MV-4-11 (cell line): ENCODE measurements at places on chromosomes 2 and 18.

- no peak for DNase-seq
Measured at GRCh38 chr18:35410561-35410960, 33.4 kb upstream of the ZNF396 start.

- no peak for DNase-seq
Measured at GRCh38 chr2:192265751-192266150, 71.0 kb upstream of the TMEFF2 start.

DNA sequence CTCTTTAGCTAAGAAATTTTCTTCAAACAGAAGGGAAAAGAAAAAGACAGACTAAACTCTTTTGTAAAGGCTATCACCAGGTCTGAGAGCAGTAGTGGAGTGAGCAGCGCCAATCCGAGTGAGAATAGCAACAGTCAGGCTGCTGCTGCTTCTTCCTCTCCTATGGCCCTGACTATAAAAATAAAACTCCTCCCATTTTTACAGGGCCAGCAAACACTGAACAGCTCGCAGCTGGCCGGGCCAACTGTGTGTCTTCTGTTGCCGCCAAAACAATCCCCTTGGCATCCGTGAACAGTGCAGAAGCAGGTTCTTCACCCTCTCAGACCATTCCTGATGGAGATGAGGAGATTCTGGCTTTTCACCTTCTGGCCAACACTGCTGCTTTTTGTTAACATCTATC lies 124.5 kb downstream of the CNTNAP5 start:
- DNase-seq: no peak

GRCh38 chr2:108614659-108615058 lies 80.4 kb downstream of the LIMS1 start:
- no peak for DNase-seq

DNA sequence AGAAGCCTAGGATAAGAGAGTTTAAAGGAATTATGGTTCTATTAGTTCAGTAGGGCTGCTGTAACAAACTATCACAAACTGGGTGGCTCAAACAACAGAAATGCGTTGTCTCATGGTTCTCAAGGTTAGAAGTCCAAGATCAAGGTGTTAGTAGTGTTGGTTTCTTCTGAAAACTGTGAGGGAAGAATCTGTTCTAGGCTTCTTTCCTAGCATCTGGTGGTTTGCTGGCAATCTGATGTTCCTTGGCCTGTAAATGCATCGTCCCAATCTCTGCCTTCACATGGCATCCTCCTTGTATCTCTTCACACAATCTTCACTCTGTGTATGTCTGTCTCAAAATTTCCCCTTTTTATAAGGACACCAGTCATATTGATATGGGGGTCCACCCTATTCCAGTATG lies 76.3 kb downstream of the MDH1 start:
- no peak for DNase-seq

- DNase-seq: no peak
Measured at GRCh38 chr2:36369716-36370115, 14.1 kb downstream of the CRIM1 start.

DNA sequence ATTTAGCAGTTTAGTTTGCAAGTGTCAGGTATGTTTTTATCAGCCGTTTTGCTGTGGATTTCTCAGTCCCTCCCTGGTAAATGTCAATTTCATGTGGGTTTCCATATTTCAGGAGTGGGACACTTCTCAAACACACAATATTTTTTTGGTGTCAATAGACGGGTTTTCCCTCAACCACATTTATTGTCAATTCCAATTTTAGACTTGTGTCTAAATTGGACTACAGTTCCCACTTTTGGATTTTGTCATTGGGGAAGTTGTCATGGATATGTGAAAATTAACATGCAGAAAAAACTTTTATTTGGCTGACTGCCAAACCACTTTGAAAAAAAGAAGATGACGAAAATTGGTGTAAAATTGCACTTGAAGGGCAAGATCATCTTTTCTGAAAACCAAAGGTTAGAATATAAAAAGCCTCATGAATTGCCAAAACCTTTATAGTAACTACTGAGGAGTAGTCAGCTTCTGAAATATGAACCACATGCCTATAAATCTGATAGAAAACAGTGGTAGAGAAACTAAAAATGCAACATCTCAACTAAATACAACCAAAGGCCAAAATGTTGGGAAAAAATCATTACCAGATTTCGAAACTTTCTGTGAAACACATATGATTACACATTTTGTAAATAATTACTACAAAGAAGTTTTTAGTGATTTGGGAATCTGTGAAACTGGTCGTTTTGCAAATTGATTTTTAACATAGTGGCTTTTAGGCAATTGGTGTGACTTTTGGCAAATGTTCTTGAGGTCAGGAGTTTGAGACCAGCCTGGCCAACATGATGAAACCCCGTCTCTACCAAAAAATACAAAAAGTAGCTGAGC lies 106.4 kb downstream of the BCL2L11 start:
- DNase-seq: peak; percentile 75

DNA sequence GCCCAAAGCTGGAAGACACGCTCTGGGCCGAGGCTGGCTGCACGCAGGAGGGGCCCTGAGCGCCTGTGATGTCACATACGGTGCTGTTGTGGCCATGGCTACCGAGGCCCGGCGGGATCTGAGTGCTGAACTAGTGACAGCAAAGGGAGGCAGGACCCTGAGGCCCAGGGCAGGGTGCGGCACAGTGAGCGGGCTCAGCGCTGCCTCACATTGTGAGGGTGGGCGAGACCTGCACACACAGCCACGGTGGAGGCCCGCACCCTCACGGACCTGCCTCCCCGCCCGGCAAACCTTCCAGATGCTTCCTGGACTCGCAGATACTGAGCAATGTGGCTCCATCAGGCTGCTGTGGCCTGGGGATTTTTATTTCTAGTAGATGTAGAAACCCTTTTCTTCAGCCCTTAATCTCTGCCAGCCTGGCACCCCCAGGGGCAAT lies 133.8 kb upstream of the CTDP1 start:
- DNase-seq: no peak

GRCh38 chr2:115214050-115214449 lies 771.6 kb downstream of the DPP10 start:
- DNase-seq: no peak

DNA sequence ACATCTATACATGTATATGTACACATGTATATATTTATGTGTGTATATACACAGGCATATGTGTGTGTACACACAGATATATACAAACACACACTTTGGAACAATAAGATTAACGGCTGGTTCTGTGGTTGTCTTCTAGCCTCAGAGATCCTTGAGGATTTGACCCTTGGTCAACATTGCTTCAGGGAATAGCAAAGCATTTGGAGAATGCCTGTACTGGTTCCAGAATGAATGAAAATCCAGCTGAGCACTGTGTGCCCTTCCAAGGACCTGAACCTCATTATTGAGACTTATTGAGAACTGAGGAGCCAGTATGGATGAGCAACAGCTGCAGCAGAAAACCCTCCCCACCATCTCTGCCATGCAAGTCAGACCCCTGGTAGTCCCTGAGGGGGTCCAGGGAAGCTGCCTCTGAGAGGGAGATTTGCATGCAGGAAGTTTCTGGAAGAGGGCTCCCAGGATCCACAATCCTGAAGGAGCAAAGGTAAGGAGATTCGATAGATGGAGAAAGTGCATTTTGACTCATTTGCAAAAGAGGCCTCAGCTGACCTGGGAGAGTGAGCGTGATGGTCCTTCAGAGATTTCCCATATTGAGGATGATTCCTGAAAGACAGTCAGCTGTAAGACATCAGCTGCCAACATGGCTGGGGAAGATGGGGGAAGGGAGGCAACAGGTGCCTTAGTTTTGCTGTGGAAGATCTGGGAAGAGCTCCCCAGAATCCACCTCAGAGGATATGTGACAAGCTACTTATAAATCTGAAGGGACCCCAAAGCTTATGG lies 166.6 kb upstream of the NCKAP5 start:
- DNase-seq: no peak

DNA sequence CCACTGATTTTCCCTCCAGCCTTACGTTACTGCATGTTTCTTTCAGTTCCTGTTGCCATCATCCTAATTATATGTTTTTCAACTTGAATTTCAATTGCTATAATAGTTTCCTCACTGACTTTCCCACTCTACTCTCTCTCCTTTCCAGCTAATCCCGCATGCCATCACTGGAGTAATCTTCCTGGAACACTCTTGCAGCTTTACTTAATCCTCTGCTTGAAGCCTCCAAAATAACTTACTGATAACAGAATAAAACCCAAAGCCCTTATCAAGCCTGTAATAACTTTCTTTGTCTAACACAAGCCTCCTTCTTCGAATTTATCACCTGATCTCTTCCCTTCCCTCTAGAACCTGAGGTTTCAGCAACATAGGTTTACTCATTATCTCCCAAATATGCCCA lies 237.3 kb downstream of the LTBP1 start:
- DNase-seq: no peak

- no peak for DNase-seq
Measured at GRCh38 chr2:209817844-209818271, 46.2 kb downstream of the UNC80 start.

DNA sequence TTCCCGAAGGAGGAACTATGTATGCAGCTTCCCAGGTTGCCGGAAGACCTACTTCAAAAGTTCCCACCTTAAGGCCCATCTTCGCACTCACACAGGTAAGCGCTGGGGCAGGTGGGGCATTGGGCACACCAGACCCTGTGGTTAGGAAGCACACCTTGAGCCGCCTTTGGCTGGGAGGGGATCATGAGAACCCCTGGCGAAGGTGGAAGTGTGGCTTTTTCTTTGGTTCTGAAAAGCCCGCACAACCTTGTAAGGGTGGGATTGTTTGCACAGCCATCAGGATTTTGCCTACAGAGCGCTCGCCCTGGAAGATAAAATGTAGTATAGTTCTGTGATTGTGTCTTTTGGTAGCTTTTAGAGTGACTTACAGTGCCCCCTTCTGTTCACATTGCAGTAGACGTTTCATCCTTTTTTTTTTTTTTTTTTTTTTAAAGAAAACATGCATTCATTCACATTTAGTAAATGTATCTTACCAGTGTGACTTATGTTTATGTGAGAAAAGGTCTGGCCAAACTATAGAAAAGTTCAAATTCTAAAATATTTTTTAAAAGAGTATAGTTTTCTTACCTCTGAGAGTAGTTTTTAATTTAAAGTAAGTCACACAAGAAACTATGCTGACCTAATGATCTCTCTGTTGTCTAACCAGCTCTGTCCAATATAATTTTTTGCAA lies 5.3 kb downstream of the KLF11 start:
- peak; percentile 34 for DNase-seq

- DNase-seq: no peak
Measured at GRCh38 chr2:231920366-231920765, 5.8 kb downstream of the NPPC start.

- DNase-seq: no peak
Measured at GRCh38 chr2:501130-501529, 176.1 kb downstream of the TMEM18 start.
